Right ventricle myocardium superior (tissue), 1 donor: ENCODE measurements at places on chromosomes 5 and 9. TPM values are rescaled to one million over a fixed set of nuclear protein-coding genes. Genes with fewer than 3 reads are reported as not detected.

GRCh38 chr5:10329446-10329819 lies 21.7 kb upstream of the CMBL start:
- DNase-seq: no peak

DNA sequence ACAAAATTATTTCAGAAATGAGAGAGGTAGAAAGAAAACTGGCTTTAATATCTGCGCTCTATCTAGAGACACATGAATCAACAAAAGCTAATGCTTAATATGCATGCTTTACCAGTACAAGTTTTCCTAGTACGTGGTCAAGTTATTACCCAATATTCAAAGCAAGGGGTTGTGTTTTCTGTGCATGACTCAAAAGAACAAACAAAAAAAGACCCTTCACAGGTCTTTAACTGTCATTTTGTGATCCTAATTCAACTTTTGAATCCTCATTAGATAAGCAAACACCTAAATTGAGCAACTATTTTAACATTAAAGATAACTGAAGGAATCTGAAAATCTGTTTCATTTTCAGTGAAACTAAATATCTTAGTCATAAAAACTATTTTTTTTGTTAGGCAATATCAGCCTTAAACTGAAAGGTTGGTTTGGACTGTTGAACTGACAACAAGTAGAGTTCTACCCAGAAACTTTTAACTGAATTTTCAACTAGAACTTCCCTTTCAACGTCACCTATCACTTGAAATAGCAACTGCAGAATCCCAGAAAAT lies 12.5 kb downstream of the ST8SIA4 start:
- DNase-seq: no peak

- DNase-seq: no peak
Observed at GRCh38 chr5:77643654-77644370, 5.3 kb upstream of the OTP start.

- peak; percentile 16 for DNase-seq
Observed at GRCh38 chr9:137477778-137478612, 18.9 kb upstream of the NSMF start.

DNA sequence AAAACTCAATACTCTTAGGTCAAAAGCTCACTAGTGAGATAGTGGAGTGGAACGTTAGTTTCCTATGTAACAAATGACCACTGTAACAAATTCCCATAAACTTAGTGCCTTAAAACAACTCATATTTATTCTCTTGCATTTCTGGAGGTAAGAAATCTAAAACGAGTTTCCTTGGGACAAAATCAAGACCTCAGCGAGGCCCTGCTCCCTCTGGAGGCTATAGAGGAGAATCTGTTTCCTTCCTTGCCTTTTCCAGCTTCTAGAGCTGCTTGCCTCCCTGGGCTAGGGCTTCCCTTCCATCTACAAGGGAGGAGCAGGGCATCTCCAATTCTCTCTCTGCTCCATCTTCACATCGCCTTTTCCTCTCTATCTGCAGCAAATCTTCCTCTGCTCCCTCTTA lies 32.0 kb downstream of the SEMA5A start:
- no peak for DNase-seq

- no peak for DNase-seq
Observed at GRCh38 chr9:17734674-17735073, 155.8 kb downstream of the SH3GL2 start.

- no peak for DNase-seq
Observed at GRCh38 chr5:152542741-152543140, 137.7 kb upstream of the NMUR2 start.

DNA sequence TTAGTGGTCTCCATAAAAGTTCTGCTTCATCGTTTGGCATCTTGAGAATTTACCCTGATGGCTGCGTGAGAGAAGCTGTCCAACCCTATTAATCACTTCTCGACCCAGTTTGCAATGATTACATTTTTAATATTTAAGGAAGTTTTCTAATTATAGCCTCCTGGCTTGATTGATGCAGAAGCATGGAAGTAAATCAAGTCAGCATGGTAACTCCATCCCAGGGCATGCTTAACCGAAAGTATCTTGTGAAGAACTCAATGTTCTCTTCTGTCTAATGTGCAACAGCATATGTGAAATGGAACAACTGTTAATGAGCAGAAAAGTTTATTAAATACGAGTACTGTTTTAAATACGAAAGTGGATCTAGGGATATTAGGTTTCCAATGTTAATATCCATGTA lies 278.9 kb upstream of the CD180 start:
- DNase-seq: no peak

- DNase-seq: no peak
Observed at GRCh38 chr9:99962680-99963261, 56.3 kb downstream of the STX17 start.

DNA sequence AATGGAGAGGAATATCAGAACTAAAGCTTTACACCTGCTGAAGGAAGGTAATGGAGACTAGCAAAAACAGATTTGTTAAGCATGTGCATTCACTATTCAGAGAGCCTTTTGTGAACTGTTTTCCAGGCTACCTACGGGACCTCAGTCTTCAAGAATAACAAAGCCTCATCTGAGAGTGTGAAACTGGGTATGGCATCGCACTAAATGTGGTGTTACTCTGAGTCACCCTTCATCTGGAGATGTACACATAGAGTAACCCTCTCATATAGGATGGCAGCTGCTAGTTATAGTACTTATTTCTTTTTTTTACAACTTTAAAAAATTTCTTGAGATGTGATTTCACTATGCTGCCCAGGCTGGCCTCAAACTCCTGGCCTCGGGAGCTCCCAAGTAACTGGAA lies 306.8 kb downstream of the ZNF608 start:
- no peak for DNase-seq

GRCh38 chr5:161585798-161586197 lies 39.3 kb upstream of the GABRB2 start:
- DNase-seq: no peak

DNA sequence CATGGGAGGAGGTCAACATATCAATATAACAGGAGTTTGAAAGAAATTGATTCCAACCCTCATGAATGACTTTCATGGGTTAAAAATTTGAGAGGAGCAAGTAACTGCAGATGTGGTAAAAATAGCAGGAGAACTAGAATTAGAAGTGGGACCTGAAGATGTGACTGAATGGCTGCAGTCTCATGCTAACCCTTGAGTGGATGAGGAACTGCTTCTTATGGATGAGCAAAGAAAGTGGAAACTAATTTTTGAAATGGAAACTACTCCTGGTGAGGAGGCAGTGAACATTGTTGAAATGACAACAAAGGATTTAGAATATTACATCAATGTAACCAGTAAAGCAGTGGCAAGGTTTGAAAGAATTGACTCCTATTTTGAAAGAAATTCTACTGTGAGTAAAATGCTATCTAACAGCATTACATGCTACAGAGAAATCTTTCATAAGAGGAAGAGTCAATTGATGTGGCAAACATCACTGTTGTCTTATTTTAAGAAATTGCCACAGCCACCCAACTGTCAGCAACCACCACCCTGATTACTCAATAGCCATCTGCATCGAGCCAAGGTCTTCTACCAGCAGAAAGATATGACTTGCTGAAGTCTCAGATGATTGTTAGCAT lies 1683.2 kb downstream of the MAT2B start:
- no peak for DNase-seq

ST6GALNAC4 gene
- total RNA-seq: 18.1 TPM
